ENCODE measurements at places on chromosomes 7 and 10. TPM values are rescaled to one million over a fixed set of nuclear protein-coding genes. Genes with fewer than 3 reads are reported as not detected.

Gene IGFBP1
- not detected for total RNA-seq

Gene PLA2G12B
- not detected for total RNA-seq

Gene KIAA1217
- 4.6 TPM for total RNA-seq

Gene IGFBP3
- 1.4 TPM for total RNA-seq

Gene NODAL
- total RNA-seq = not detected

Gene UPK3B
- total RNA-seq = 0.46 TPM

Gene FZD8
- total RNA-seq = 0.29 TPM

Gene GPR85
- total RNA-seq = not detected

Gene CTBP2
- total RNA-seq = 0.39 TPM

Gene GPR26
- not detected for total RNA-seq

Gene CHRM2
- not detected for total RNA-seq

Gene AKR1C3
- total RNA-seq = 2.9 TPM

Gene COPS6
- 110 TPM for total RNA-seq

Gene LRCH4
- 180 TPM for total RNA-seq

Gene RBP4
- total RNA-seq = not detected

Gene ZNF365
- total RNA-seq = not detected

Gene IFIT1B
- total RNA-seq = not detected
